Mesothelial cell of epicardium (in vitro differentiated cells): ENCODE measurements at places on chromosomes 7 and 10.

GRCh38 chr10:60853107-60853506 is 74.8 kb downstream of the CDK1 start:
- no peak for DNase-seq

GRCh38 chr10:1600861-1601260 is 136.5 kb downstream of the ADARB2 start:
- DNase-seq, result no peak

- no peak for DNase-seq
Observed at GRCh38 chr7:95501261-95501832, 15.6 kb downstream of the ASB4 start.

DNA sequence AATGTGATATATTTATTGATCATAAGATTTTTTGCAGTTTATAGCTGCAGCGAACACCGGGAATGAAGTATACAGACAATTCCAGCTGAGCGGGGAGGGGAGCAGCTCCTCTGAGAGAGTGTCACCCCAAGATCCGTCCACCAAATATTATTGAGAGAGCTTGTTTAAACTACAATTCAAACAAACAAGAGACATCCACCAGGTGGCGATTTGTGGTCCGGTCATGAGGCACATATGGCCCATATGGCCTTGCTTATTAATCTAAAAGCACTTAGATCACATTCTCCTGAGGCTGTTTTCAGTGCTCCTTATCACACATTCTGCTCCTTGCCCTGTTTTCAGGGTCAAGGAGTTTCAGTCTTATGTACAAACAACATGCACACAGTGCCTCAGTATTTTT is 83.1 kb downstream of the THSD7A start:
- DNase-seq, result no peak

- no peak for DNase-seq
Observed at GRCh38 chr10:36638462-36639155, 486.8 kb upstream of the ANKRD30A start.

GRCh38 chr7:95755277-95755934 is 16.9 kb upstream of the DYNC1I1 start:
- no peak for DNase-seq

DNA sequence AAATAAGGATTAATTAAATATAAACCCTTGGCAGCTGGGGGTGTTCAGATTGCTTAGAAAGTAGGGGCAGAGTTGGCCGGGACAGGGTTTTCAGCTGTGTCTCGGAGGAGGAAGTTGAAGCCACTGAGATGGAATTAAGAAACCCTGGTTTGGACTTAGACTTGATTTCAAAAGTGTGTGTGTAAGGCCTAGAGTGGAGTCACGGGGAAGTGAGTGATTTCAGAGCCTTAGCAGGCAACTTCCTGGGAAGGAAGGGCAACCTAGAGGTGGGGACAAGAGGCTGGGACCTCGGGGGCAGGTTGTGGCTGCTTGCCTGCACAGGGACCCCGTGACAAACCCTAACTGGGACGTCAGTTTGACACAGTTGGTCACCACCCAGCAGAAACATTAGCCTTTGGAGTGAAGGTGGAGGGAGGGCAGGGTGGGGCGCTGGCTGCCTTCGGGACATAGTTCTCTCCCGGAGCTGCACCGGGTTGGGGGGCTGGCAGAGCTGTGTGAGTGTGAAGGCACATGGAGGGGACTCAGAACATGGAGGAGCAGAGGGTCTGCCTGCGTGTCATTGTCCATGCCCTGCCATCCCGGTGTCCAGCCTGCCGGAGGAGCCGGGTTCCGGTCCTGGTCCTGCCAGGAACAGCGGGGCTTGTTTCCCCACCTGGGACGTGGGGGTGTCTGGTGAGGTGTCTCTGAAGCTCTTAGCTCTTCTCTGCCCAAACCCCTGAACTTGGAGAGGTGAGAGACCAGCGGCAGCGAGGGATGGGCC is 1.8 kb downstream of the BRI3 start:
- no peak for DNase-seq

GRCh38 chr7:127322832-127323493 is 69.5 kb downstream of the ZNF800 start:
- no peak for DNase-seq

DNA sequence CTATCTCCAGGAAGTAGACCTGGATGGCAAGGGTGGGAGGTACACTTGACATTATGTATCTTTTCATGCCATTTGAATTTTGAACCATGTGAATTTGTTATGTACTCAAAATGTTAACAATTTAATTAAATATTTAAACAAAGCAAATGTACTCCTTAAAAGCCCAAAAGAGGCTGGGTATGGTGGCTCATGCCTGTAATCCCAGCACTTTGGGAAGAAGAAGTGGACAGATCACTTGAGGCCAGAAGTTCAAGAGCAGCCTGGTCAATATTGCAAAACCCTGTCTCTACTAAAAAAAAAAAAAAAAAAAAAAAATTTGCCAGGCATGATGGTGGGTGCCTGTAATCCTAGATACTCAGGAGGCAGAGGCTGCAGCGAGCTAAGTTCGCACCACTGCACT is 136.9 kb upstream of the ASAH2 start:
- DNase-seq, result no peak

GRCh38 chr10:11933577-11934223 is 108.9 kb downstream of the UPF2 start:
- no peak for DNase-seq

- DNase-seq, result peak; percentile 76
Observed at GRCh38 chr7:102279537-102280400, 6.9 kb upstream of the SH2B2 start.

- no peak for DNase-seq
Observed at GRCh38 chr10:81095238-81095637, 557.5 kb downstream of the SH2D4B start.

GRCh38 chr10:86368987-86369386 is 2.4 kb upstream of the GRID1 start:
- DNase-seq, result no peak

GRCh38 chr7:146557971-146558469 is 441.4 kb downstream of the CNTNAP2 start:
- no peak for DNase-seq

DNA sequence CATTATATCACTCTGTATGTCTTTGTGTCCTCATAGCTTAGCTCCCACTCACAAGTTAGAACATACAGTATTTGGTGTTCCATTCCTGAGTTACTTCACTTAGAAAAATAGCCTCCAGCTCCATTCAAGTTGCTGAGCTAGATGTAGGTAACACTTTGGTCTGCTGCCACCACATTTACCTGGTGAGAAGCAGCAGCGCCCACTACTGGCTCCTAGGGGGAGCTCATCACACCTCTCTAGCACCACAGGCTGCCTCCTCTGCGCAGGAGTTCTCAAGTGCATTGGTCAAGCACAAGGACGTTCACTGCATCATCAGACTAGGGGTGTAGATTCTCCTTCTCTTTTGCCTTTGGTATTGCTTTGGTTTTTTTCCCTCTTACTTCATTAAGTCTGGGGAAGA is 530.9 kb upstream of the AUTS2 start:
- DNase-seq, result no peak

GRCh38 chr7:157097569-157097968 is 41.2 kb upstream of the UBE3C start:
- DNase-seq, result no peak

DNA sequence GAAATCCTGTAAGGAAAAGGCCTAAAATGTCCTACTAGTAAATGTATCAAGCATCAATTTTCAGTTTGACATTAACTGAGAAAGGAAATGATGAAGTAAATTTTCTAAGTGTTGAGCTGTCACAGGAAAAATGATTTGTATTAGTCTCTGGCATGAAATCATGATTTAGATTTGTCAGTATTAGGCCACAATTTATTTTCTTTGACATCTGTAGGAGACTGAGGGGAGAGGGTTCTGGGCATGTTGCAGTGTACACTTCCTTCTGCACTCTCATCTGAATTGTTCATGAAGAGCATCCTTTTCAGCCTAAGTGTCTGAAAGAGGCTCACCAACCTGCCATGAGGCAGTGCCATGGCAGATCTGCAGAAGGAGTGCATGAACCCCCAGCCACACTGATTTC is 15.9 kb downstream of the ADRB1 start:
- no peak for DNase-seq

- no peak for DNase-seq
Observed at GRCh38 chr10:70191161-70191971, 21.1 kb upstream of the SAR1A start.

- no peak for DNase-seq
Observed at GRCh38 chr7:135682191-135682590, 19.9 kb downstream of the STMP1 start.

DNA sequence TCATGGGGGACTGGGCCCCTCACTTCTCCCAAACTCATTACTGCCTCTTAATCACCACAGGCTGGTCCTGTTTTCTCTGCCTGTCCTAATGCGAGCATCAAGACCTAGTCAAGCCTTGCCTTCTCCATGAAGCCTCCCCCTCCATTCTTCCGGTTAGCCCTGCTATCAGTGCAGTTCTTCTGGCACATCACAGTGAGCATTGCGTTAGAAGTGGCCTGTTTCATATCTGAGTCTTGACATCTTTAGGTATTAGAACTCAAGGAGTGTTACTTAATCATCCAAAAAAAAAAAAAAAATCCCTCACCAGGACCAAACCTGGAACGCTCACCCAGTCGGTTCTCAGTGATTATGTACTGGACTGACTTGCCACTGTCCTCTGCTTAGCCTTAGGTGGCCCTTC is 17.4 kb downstream of the SNX10 start:
- DNase-seq, result no peak

DNA sequence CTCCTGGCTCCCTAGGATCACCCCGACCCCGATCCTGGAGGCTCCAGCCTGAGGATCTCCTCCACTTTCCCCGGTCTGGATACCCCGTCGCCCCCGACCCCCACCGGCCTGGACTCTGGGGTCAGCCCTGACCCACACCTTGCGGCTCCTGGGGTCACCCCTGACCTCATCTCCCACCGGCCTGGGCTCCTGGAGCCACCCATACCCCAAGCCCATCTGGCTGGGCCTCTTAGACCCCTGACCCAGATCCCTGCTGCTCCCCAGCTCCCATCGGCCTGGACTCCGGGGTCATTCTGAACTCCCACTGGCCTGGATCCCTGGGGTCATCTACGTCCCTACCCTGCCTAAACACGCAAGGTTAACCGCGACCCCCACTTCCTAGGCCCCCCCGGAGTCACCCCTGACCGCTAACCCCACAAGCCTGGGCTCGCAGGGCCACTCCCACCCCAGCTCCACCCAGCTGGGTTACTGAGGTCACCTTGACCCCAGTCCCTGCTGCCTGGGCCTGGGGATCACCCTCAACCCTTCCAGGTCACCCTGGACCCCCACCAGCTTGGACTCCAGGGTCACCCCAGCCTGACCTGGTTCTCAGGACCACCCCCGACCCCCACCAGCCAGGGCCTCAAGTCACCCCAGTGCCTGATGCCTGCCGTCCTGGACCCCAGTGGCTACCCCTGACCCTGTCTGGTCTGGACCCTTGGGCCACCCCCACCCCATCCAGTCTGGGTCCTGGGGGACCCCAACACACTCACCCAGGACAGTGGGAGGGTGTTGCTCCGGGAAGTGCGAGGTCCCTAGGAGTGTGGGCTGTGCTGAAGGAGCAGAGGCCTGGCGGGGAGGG is 1.2 kb downstream of the FOXK1 start:
- no peak for DNase-seq

GRCh38 chr7:113268757-113269156 is 150.4 kb upstream of the SMIM30 start:
- DNase-seq, result no peak

DNA sequence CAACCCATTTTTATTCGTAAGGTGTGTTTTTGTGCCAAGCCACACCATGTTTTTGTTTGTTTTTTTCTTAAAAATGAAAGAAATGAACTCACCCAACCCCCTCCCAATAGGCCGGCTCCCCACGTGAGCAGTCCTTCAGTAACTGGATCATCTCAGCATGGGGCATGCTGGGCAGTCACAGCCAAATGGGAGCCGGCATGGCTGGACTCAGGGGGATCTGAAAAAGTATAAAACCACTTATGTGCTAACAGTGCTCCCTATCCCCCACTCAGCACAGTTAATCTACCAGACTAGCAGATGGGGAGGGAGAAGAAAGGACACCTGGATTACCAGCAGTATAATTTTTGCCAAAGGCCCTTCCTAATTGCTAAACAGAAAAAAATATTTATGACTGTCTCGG is 39.3 kb downstream of the BAZ1B start:
- no peak for DNase-seq

DNA sequence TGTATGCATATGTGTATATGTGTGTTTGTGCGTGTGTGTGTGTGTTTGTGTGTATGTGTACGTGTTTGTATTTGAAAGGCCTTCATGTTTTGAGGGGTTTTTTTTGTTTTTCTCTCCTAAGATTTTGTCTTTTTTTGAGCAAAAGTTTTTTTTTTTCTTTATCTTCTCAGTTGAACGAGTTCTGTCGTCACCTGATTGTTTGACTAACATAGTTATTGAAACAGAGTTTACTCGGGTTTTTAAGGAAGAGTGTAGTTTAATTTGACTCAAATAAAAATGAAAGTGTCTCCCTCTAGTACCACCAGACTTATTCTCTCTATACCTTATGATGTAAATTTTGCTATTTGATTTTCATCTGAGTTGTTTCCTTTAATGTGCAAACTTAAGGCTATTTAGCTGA is 73.5 kb downstream of the ST8SIA6 start:
- DNase-seq, result no peak

DNA sequence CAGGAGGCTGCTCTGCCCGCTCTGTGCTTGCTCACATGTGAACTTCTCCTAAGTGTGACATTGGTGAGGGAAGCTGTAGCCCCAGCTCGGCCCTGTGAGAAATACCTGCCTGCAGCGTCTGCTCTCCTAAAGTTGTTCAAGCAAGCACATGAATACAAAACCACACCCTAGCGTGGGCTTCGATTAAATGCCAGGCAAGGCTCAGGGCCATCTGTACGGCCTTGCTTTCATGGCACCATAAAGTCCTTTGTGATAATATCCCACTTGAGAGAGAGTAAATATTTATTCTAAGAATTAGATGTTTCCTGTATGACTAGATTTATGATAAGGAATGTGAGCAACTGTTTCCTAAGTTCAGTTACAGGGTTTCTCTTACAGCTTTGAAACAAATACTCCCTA is 262.8 kb upstream of the KLF14 start:
- DNase-seq, result no peak
